ENCODE measurements at places on chromosomes 13 and 19.

DNA sequence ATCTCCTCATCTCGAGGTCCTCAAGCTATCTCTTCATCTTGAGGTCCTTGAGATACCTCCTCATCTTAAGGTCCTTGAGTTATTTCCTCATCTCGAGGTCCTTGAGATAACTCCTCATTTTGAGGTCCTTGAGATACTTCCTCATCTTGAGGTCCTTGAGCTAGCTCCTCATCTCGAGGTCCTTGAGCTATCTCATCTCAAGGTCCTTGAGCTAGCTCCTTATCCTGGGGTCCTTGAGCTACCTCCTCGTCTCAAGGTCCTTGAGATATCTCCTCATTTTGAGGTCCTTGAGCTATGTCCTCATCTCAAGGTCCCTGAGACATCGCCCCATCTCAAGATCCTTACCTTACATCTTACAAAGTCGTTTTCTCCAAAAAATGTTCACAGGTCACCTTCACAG is 18.7 kb downstream of the VAV1 start:
- DNase-seq: no peak

DNA sequence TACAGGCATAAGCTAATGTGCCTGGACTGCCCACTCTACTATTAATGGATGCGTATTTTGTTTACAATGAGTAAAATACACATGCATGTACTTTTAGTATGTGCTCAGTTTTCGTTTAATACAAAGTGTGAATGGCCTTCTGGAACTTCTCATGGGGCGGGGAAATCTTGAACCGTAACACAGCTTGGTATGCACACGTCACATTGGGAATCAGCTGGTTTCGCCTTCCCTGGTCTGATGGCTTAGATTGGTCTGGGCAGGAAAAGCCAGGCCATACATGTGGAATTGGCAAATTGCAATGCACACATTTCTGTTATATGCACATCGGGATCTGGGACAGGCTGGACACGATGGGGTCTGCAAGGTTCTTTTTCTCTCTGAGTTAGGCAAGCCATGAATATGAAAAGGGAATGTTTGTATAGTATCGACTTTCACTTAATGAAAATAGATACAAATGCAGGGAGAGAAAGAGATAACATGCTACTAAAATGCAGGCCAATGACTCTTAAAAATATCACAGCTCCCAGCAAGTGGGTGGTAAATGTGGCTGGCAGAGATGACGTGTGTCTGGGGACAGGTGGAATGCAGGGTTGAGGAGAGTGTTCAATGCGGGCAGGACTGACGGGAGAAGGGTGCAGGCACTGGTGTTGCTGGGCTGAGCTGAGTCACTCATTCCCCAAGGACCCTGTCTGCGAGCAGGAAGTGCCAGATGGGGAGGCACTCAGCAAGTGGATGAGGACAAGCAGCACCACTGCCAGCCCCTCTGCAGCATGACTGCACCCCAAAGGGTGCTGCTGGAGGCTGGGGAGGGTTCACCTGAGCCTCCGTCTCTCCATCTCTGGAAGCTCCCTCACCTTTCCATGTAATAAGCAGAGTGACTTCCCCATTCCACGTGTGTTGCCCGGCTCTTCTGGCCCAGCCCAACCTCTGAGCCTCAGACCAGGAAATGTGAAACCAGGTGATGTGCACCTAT is 204.0 kb upstream of the GPR12 start:
- no peak for DNase-seq

DNA sequence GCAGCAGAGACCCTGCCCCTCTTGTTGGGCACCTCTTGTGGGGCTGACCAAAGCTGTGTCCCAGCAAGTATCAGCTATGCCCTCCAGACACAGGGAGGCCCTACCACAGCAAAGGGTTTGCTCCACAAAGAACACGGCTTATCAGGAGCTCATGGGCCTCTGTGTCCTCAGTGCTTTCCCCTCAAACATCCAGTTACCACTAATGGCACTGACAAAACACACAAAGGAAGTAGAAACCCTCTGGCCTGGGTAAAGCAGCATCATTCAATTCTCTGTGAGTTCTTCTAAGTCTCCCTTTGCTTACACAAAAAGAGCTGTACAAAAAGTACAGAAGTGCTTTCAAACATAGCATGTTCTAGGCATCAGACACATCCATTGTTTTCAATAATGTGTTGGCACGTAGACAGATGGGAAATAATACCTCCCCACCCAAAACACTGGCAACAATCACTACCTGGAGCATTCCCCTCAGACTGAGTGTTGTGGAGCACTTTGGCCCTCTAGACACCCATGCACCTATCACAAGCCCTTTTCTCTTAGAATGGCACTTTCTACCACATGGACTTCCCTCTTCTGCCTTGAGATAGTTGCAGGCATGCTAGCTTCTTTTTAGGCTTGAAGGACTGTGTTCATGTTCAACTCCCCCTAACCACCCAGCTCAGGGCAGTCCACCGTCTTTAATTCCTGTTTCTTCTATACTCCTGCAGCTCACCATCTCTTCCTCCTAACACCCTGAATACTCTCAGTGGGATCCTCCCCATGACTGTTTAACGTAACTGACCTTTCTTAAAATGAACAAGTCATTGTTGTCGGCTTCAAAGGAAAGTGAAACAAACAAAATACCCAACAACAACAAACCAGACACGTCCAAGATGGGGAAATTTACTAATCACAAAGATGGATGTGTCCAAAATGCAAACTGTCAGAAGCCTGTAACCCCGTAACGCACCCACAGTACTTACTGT is 43.5 kb downstream of the ATP7B start:
- no peak for DNase-seq

GRCh38 chr13:113110048-113110851 is 4.7 kb downstream of the F7 start:
- DNase-seq: no peak

- DNase-seq: no peak
Observed at GRCh38 chr13:36207672-36208071, 6.7 kb downstream of the SOHLH2 start.

GRCh38 chr13:110411688-110412059 is 104.6 kb downstream of the COL4A2 start:
- DNase-seq: no peak

GRCh38 chr13:50078895-50079654 is 63.8 kb downstream of the KCNRG start:
- DNase-seq: no peak

DNA sequence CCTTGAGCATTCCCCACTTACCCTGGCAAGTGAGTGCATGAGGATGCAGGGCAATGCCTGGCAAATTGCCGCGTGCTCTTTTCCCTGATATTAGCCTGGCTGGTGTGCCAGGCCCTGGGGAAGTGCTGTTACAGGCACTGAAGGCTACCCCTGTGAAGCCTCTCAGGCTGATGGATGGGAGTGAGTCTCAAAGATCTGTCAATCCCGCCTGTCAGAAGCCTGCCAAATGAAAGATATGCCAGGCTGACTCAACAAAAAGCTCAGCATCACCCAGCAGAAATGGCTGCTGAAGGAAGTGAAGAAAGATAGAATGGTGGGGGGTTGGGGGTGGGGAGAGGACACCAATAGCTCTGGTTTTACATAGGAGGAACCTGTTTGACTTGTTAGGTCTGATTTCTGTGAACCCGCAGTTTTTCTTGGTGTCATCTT is 112.1 kb downstream of the LACC1 start:
- no peak for DNase-seq

DNA sequence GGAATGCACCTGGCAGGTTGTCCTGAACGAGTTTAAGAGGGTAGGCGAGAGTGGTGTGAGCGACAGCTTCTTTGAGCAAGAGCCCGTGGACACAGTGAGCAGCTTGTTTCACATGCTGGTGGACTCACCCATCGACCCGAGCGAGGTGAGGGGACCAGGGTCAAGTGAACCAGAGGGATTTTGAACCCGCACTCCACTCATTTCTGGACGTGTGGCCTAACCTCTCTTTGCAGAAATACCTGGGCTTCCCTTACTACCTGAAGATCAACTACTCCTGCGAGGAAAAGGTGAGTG is 1.7 kb downstream of the CATSPERG start:
- DNase-seq: no peak

GRCh38 chr13:111361046-111361872 is 40.8 kb downstream of the TEX29 start:
- DNase-seq: no peak

DNA sequence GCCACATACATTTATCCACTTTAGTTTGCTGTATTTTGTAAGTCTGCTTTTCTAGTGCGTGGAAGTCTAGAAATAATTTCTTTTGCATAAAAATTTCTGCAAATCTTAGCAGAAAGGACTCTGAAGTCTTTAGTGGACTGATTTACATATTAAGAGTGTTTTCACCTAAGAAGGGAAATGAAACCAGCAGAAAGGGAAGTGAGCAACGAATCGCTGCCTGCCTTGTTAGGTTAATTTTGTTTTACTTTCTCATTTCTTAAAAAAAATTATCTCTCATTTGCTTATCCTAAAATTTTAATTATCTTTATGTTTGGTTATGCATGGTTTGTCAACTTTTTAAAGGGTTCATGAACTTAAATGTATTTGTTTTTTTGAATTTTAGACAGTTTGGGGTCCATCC is 767 bp upstream of the GPR18 start:
- DNase-seq: peak; percentile 74

- no peak for DNase-seq
Observed at GRCh38 chr13:88739195-88739594, 1068.0 kb downstream of the SLITRK5 start.

DNA sequence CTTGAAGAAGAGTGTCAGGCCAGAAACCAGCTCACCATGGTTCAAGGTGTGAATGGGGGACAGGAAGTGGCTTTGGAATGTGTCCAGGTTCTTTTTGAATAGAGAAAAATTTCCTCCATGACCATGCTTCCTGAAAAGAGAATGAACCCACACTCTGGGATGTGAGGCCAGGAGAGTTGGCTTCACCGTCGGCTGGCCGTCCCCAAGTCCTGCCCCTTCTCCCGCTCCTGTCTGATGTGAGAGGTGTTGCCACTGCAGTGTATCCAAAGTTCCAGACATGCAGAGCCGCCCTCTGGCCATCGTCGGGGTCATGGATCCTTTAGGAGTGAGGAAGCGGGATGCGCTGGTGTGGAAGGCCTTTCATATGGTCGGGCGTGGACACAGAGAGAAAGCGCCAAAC is 101.2 kb downstream of the COL4A2 start:
- no peak for DNase-seq

DNA sequence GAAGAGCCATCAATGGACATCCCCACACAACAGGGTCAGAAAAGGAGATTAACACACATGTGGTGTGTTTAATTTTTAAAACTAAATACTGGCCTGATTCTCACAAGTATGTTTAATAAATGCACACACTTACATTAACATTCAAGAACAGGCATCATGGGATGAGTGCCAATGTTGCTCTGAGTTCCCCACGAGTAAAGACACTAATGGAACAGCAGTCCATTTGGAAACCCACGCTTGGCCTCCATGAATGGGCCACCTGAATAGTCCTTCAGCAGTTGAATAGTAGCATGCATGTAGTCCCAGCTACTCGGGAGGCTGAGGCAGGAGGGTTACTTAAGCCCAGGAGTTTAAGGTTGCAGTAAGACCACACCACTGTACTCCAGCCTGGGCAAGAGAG is 195.2 kb upstream of the IPO5 start:
- no peak for DNase-seq

DNA sequence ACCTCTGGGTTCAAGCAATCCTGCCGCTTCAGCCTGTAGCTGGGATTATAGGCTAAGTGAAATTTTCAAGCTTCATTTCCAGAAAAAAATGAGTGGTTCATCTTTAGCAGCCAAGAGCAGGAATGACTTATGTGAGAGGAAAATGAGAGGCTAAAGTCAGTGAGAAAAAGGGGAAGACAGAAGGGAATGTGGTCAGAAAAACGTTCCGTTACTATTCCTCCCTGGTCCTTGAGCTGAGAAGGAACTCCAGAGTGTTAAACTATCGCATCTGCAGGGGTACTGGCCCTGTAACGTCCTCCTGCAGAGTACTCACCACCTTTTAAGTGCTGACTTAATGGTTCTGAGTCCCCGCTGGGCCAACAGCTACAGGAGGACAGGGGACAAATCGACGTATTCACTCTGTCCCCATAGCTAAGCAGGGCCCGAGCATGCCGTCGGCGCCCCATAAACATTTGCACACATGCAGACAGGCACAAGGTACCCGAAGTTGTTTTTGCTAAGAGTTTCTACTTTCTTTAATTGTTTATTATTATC is 88.1 kb downstream of the FLT1 start:
- no peak for DNase-seq

DNA sequence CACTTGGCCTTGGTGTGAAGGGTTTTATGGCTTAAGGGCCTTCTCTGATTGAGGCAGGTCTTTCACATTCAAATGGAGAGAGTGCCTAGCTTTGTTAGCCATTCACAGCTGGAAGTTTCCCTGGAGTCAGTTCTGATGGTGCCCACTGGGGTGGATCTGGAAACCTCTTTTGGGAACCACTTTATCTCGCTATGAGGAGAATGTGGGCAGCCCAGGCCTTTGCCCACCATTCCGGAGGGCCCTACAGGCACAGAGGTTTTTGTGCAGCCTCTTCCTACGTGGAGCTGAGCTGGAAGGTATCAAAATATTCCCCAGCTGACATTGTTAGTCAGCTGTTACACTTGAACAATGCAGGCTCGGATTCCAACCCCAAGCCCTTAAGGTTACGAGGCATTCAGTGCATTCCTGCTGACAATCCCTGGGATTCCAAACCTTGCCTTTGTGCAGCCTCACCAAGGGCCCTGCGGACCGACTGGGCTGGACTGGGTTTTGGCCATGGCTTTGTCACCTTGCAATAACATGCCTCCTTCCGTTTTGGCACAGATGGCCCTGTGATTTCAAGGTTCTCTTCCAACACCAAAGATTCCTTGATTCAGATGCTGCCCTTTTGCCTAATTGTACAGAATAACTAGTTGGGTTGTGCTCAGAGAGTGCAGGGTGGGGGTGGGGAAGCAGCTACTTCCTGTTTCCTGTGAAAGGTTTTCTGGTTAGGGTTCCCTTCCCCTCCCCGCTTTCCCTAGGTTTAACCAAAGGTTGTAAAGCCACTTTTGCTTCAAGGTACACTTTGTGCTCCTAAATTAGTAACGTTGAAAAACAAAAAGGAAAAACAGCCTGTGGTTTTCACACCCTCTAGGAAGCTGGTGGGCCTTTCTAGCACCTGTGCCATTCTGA is 27.0 kb downstream of the SAE1 start:
- DNase-seq: peak; percentile 61

DNA sequence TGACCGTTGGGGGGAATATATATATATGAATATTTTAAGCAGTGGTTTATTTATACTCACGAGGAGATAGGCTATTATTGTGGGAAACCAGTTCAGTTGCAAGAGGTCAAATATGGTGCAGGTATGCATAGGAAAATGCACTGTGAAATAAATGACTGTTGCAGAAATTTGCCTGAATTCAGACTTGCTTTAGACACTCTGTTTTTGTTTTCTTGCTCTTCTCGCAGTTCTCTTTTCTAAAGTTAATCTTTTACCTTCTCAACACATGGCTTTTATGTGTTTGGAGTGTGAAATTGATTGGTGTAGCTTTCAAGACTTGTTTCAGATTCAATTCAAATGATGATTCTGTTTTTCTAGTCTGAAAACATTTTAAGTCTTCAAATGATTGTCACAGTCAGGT is 109.7 kb downstream of the LRCH1 start:
- no peak for DNase-seq

Data from CD4-positive, alpha-beta T cell treated with Interferon alpha-2 for 1 hour (primary cell).